GM18507 (cell line): ENCODE measurements at places on chromosomes 4 and X.

GRCh38 chr4:15891312-15891711 is 47.2 kb downstream of the FGFBP1 start:
- DNase-seq = no peak

GRCh38 chr4:52550186-52550585 is 108.9 kb downstream of the USP46 start:
- no peak for DNase-seq

DNA sequence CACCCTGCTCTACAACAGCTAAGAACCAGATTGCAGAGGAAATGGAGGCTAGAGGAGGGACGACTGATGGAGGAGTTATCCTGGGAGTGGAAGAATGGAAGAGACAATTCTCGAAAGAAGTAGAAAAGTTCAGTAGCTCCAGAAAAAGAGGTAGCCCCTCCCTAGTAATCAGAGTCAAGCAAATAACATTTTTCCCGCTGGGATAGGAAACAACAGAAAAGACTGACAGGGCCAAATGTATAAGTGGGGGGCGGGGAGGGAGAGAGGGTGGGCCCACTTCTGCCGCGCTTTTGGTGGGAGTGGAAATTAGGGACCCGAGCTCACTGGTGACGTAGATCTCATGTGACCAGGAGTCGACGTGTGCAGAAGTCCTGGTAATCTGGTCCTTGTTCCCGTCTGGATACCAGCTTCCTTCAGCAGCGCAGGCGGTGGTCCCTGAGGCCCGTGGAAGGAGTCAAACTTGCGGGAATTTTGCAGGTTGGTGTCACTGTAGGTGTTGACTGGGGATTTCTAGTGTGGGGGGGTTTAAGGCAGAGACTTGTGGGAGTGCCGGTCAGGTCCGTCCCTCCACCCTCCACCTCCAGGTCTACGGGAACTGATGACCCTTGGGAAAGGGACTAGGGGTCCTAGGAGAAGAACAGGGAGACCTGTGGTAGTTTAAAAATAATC is at the start of gene TCEAL9:
Gene TCEAL9, plus strand, starts transcription at position 377 of the 669 bp plus-strand sequence. CDS start 1,179 bp downstream, outside the sequence.
- DNase-seq = no peak

DNA sequence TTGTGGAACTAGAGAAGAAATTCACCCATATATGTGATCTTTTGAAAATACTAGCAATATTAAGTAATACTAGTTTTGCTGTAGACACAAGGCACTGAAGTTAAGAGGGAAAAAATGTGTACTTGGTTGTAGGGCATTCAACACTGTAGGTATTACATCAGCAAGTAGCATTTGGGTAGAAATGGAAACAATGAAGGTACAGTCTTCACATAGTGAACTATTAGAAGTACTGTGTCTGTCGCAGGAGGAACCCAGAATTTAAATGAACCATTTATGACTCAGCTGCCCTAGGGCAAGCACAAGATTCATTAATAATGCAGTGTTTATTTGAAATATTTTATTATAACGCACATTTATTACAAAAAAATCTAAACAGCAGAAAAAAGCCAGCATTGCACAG is 572.7 kb upstream of the TENM3 start:
- no peak for DNase-seq

DNA sequence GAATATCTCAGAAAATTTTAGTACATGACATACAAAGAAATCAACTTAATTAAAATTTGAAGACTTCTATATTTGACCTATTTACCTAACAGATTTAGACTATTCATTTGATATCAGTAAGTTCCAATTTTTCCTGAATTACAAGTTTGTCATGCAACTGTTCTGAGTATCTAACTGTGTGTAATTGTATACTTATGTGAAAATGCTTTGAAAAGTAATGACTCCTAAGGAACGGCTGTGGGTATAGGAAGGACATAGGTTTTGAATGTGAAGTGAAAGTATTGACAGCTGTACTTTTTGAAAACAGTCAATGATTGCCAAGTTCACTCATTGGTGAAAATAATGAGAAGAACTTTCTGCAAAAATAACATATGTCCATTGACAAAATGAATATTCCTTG is 2.9 kb downstream of the GRIA2 start:
- DNase-seq = no peak

- no peak for DNase-seq
These were observed 993.6 kb downstream of the ARAP2 start for GRCh38 chr4:35250761-35251160.

DNA sequence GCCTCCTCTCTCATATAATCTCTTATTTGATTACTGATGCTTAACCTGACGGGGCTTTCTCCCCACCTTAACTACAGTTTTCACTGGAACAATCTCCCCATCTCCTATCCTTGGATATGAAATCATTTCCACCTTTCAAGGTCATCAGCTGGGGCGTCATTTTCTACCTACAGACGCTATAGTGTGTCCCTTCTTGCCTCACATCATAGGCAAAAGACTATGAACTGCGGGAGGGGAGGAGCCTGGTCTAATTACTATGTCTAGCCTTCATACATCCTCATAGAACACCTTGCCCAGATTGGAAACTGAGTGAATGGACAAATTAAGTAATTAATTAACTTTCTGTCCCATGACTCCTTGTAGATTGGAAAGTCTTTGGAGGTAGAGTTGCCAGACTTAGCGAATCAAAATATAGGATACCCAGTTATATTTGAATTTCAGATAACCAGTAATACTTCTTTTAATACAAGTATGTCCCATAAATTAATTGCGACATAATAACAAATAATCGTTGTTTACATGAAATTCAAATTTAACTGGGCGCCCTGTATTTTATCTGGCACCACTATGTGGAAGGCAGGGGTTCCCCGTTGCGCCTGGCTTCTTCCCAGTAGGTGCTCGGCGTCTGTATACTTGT is 752 bp upstream of the ATP6AP2 start:
- no peak for DNase-seq

DNA sequence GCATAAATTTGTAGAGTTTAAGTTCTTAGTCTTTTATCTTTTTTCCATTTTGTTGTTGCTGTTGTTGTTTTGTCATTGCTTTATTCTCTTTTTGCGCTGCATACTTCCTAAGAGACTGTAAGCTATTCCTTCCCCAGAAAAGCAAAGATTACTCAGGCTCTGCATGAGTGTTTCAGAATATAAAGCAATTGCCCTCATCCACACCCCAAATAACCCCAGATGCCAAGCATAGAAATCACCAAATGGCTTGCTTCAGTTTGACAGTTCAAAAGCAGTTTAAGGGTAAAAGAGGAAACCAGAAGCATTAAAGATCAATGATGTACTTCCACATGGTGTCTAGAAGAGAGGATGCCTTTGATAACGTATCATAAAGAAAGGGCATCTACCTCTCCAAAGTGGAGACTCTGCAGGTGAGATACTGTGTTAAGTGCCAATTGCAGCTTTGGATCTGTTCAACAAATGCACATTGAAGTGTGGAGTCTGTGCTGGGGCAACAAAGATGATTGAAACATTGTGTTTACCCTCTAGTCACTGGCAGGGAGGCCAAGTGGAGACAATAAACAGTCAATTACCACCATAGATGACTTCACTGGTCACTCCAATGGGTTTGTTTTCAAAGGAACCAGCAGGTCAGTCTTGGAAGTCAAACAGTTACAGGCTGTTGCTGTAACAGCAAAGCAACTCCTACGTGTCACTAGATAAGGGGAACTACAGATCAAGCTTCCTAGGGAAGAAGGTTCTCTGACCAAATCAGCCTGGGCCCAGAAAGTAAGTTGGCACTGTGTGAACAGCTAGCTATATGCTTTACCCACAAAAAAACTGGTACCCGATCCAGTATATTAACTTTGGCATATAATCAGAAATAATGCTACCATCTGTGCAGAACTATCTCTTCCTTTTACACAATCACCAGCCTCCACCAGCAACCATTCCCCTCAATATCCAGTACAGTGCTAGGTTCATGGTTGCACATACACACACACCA is 40.6 kb upstream of the IL21 start:
- no peak for DNase-seq

DNA sequence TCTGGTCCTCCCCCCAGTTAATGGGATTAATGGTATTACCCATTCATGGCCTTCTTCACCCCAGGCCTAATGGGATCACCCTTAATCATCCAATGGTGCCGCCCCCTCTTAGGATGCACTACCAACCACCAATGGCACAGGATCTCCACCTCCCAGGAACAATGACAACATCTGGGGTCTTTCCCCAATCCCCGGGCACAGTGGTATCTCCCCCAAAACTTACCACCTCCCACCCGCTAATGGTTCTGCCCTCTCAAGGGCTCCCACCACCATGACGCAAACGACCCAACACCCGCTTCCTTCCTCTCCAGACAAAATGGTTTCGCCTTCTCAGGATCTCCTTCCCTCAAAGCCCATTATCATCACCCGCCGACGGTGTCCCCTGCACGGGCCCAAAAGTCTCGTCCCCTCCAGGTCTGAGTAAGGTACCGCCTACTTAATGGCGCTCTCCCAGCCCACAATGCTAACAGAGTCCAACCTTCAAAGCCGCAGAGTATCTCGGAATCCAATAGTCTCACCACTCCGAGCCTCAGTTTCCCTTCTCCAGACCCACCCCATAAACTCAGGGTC is 458 bp downstream of the GRIPAP1 start:
- DNase-seq = peak; percentile 3

DNA sequence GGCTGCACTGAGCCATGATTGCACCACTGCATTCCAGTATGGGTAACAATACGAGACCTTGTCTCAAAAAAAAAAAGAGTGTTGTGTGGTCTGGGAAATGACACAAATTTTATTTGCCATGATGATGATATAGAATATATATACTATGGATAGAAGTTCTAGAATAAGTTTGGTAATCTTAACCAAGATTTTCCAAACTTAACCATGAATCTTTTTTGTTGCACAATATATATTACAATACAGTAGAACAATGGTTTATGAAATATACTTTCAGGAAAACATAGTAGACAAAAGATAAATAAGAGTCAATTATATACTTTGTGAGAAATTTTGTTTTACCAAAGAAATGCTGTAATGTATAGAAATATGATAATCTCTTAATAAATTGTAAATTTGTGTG is 34.8 kb downstream of the MFSD8 start:
- no peak for DNase-seq

- no peak for DNase-seq
These were observed 51.1 kb downstream of the SH3KBP1 start for GRCh38 chrX:19836337-19836736.

DNA sequence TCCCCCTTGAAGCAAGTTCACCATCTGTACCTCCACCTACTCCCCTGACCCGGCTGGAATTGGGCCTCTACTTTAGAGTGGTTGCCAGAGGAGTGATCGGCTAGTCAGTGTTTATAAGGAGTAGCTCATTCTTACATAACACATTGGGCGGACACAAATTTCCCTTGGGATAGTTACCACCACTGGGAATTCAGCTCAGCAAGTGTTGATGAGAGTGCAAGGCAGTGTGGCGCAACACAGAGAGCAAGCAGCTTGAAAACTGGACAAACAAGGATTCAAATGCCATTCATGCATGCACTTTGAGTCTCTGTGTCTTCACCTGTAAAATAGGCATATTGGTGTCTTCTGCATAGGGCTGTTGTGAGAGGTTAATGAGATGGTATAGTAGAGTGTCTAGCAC is 92.7 kb downstream of the STK32B start:
- DNase-seq = no peak

DNA sequence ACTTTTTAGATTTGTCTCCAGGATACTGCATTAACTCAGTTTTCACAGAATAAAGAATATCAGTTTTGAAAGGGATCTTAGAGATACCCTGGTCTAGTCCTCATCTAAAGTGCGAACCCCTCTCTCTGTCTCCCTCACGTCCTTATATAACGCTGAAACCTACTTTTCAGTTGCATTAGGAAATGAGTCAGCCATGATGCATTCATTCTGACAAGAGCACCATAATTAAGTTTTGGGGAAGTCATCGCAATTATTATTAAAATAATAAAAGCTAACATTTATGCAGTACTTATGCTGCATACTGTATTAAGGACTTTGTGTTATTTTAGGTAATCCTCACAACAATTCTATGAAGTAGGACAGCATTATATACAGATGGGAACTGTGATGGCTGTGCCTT is 116.1 kb downstream of the REELD1 start:
- DNase-seq = no peak

DNA sequence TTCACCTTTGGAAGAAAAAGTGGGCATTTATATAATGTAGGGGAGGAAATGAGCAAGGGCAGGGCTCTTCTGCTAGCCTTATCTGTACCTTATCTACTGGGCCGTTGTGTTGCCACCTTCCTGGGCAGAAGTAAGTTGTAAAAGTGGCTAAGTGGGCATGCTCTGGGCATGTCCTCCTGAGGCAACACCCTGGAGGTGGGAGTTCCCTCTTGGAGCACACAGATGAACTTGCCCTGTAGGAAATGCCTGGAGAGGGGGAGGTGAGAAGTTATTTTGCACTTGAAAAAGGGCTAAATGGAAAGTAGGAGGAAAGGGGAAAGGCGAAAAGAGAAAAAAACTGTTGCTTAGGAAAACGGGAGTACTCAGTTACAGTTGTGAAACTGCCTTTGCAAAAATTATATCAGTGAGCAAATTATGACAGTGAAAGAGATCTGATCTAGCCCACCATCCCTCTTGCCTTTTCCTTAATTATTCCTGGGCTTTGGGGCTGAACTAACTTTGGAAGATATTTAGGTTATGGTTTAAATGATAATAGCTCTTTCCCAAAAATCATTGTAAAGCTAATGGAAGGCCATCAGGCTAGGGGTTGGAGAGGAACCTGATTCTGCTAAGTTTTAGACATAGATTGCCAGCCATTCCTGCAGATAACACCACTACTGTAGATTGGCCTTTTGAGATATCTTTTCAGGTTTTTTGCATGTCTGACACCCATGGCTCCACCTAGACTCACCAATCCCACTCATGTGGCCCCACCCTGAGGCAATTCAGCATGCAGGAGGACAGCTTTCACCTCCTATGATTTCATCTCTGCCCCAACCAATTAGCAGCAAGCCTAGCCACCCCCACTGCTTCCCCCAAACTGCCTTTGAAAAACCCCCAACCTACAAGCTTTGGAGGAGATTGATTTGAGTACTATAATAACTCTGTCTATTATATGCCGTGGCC is 20.5 kb upstream of the ZNF81 start:
- no peak for DNase-seq

DNA sequence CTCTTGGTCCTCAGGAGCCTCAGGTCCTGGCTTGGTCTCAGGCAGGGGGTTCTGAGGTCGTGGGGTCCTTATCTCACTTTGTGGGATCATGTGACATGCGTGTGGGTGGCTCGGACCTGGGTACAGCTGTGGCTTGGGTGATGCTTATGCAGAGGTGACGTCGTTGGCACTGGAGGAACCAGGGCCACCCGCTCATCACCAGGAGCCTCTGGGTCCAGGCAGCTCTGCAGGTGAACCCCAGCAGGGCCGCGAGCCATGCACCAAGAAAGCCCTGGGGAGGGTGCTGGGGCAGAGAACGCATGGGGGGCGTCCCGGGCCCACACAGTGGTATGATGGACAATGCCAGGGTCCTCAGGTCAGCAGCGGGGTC is 8.7 kb downstream of the ATP5ME start:
- no peak for DNase-seq

GRCh38 chr4:120844528-120844921 is 78.0 kb downstream of the PRDM5 start:
- no peak for DNase-seq

DNA sequence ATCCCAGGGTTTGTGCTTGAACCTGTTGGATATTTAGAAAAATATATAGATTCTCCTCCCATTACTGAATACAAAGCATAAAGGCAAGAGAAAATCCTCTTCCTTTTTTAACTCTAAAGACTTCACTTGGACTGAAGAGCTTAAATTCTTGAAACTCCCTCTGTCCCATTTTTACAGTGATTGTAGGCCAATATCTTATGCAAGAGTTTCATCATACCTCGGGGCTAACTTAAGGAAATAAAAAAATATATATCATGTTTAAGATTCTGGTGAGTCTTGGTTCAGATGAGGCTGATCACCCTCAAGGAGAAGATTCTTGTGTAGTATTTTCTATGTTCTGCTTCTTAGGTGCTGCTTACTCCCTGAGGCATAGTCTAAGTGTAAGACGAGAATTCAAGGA is 1449.6 kb downstream of the C4orf33 start:
- DNase-seq = no peak

- no peak for DNase-seq
These were observed 11.1 kb downstream of the DOK7 start for GRCh38 chr4:3473996-3474765.
